ENCODE measurements at places on chromosomes 3 and 15. TPM values are rescaled to one million over a fixed set of nuclear protein-coding genes. Genes with fewer than 3 reads are reported as not detected.

GRCh38 chr3:59212128-59212779, 162.4 kb upstream of the CFAP20DC start:
- no peaks in the 10 kb centered on the region for H3K27me3 ChIP-seq
- H3K36me3 ChIP-seq: no peaks in the 10 kb centered on the region
- no peak overlapping the region for H3K27ac ChIP-seq

DNA sequence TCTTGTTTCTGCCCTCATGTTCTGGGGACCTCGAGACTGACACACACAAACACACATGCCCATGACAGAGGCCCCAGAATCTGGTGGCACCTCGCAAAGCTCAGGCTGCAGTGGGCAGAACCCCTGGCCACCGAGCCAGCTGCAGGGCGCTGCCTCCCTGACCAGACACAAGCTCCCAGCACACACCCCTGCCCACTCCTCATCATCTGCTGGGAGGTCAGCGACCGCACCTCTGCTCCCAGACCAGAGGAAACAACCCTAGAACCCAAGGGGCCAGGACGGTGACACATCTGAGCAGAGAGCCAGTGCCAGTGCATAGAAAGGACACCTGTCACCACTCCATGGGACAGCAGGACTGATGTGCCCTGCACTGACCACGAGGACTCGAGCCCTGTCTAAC, 43.2 kb downstream of the HMCES start:
- DNase-seq: no peak
- no peaks in the 10 kb centered on the region for H3K36me3 ChIP-seq
- peaks cover 9% of the 10 kb centered on the region for H3K4me1 ChIP-seq

GRCh38 chr15:74383695-74384565, 16.5 kb upstream of the CYP11A1 start:
- no peak overlapping the region for H3K4me3 ChIP-seq
- H3K27me3 ChIP-seq: peaks cover 8% of the 10 kb centered on the region
- no peaks in the 10 kb centered on the region for H3K36me3 ChIP-seq
- peaks cover 43% of the 10 kb centered on the region for H3K4me1 ChIP-seq

DNA sequence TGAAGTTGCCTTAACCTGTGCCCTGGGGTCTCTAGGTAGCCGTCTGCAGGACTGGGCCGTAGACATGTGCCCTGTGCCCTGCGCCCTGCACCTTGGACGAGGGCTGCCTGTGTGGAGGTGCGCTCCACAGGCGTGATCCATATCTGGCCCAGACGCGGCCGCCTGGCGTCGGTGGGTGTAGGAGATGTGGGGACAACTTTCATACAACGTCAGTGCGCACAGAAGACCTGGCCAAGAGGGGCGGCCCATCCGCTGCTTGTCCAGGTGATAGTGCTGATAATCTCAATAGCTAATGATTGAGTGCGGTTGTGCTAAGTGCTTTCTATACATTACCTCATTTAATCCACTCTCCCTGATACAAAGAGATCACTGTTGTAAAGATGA, 665 bp upstream of the RASGRP1 start:
- peaks cover 10% of the 10 kb centered on the region for H3K36me3 ChIP-seq
- DNase-seq: no peak
- H3K4me1 ChIP-seq: peaks cover 37% of the 10 kb centered on the region
- H3K27me3 ChIP-seq: no peaks in the 10 kb centered on the region
- peak overlapping the region; percentile 72 for H3K4me3 ChIP-seq

DNA sequence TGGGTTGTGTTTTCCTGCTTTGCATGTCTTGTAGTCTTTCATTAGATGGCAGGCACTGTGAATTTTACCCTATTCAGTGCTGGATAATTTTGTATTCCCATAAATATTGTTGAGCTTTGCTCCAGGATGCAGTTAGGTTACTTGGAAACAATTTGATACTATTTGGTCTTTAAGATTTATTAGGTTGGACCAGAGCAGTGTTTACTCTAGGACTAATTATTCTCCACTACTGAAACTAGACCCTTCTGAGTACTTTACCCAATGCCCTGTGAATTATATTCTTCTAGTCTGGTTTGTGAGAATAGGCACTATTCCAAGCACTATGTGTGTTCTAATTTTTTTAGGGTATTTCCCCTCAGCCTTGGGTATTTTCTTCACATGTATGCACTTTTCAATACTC, 37.8 kb upstream of the TASOR start:
- peaks cover 23% of the 10 kb centered on the region for H3K36me3 ChIP-seq
- no peak for DNase-seq

- H3K36me3 ChIP-seq: no peaks in the 10 kb centered on the region
- H3K4me1 ChIP-seq: no peaks in the 10 kb centered on the region
- no peaks in the 10 kb centered on the region for H3K27me3 ChIP-seq
- no peak for DNase-seq
- H3K4me3 ChIP-seq: no peak overlapping the region
These were observed 85.9 kb upstream of the ZBTB20 start for GRCh38 chr3:115233021-115233420.

DNA sequence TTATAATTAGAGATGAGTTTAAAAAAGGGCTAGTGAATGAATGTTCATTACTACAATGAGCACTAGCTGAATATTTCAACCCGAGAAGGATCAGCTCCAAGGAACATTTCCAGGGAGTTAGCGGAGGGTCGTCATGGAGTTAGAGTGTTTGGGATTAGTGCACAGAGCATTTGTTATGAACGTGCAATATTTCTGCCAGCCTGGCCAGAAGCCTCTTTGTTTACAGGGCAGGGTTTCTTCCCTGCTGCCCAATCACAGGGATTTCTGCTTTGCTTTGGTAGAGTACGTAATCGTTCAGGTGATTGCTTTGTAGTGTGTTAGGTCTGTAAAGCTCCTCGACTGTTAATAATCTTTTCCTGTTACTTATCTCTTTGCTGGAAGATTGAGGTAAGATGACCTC, 5.9 kb downstream of the CGNL1 start:
- DNase-seq: no peak
- no peak overlapping the region for H3K4me3 ChIP-seq
- peaks cover 18% of the 10 kb centered on the region for H3K27me3 ChIP-seq
- H3K27ac ChIP-seq: no peak overlapping the region

- H3K27ac ChIP-seq: peak overlapping the region; percentile 85
- H3K36me3 ChIP-seq: no peaks in the 10 kb centered on the region
- no peaks in the 10 kb centered on the region for H3K27me3 ChIP-seq
- H3K4me3 ChIP-seq: peak overlapping the region; percentile 76
- DNase-seq: no peak
These were observed 590 bp downstream of the POLR2H start for GRCh38 chr3:184361932-184362667.

The PAQR9 gene
- not detected for total RNA-seq

The ARPIN gene
- total RNA-seq: not detected

The ALS2CL gene
- total RNA-seq: 30.6 TPM

Data from T-cell (primary cell).